AG09309 (cell line): ENCODE measurements at places on chromosomes 7 and 10.

DNA sequence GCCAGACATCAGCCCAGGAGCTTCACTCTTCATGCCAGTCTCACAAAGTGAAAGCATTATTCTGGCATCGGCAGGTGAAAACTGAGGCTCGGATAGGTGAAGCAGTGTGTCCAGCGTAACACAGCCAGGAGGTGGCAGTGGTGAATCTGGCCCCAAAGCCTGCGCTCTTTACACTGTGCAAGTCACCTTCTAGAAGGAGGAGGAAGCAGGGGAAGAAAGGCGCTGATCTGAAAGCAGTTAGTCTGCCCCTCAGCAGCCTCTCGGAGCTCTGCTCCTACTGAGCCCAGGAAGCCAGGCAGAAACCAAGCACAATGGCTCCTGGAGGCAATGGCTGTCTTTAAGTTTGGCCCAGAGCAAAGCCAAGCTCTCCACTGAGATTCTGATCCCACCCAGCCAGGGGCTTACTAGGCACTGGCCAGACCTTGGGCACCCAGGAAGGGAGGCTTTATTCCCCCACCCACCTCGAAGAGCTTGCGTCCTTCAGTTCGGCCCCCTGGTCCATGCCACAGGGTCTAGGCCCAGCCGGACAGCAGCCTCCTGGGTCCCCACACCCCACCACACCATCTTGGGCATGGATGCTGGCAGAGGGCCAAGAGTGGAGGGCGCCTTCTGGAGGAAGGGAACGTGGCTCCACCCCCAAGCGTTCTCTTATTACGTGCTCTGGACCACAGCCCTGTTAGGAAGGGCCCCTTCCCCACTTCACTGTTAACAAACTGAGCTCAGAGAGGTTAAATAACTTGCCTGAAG is 104.5 kb downstream of the GRID1 start:
- DNase-seq, result no peak

- peak; percentile 14 for DNase-seq
Measured at GRCh38 chr10:118568327-118568848, 27.1 kb downstream of the PRLHR start.

- DNase-seq, result no peak
Measured at GRCh38 chr7:124915242-124915641, 14.4 kb downstream of the POT1 start.

DNA sequence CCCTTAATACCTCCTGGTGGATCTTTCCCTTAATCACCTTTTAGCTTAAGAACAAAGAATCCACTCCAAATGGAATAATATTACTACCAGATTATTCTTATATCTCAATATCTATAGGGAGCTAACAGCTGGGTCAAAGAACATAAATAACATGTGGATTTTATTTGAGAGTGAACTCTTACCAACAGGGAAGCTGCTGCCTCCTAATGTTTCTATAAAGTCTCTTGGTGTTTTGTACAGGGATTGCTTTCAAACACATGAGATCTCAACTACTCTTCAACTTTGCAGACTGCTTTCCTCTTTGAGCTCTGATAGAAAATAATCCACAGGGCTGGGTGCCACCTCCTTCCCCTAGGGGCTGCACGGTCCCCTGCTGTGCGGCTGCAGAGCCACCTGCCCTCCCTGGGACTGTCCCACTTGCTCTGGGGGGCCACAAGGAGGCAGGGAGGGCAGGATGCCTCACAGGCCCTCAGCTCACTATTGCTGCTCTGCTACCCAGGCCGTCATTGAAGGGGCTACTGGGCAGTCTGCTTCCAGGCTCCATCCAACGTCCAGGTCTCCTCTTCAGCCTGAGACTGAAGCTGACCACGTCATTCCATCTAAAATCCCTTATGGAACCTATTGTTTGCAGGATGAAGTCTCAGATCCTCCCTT is 191.2 kb downstream of the CXCL12 start:
- DNase-seq, result no peak

DNA sequence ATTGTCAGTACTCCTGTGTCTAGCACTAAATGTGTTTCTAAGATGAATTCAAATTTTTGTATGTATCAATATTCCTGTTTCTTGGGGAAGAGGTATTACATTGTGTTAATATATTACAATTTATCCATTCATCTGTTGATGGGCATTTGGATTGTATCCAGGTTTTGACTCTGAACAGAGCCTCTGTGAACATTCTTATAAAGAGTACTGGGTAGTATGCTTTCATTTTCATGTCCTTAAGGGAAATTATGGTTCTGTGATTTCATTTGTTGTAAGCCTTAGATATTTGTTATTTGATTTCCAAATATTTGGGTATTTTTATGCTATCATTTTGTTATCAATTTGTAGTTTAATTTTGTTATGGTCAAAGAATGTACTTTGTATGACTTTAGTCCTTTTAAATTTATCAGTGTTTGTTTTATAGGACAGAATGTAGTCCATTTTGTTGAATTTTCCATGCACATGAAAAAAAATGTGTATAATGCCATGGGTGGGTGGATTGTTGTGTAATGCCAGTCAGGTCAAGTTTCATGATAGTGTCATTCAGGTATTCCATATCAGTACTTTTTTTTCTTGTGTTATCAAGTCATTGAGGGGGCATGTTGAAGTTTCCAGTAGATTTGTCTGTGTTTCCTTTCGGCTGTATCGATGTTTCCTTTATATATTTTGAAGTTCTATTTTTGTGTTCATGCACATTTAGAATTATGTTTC is 38.4 kb downstream of the STAM start:
- no peak for DNase-seq

DNA sequence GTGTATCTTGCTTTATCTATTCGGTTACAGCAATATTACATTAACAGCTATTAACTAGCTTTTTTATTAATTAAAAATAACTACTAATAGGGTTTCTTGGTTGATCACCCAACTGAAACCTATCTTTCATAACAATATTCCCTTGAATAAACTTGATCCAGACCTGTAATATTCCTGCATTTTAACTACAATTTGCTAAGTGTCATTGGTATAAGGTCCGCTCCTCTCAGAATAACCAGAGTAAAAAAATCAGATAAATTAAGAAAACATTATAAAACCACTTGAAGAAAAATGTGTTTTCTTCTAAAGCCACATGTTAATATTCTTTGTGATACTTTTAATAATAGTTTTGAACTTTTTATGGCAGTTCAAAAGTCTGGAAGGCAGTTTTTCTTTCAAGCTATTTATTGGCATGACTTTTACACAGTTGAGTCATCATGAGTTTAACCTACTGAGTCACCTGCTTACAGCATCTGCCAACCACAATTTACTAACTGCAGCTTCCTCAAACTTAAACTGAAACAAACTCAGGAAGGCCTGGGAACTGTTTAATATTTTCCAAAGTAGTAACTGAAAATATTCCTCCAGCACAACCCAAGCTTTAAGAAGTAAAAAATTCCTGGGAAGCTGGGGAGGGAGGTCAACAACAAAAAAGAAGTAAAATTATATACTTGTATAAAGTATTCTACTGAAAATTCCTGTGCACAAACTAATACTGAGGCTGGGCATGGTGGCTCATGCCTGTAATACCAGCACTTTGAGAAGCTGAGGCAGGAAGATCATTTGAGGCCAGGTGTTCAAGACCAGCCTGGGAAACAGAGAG is 103.2 kb downstream of the NRBF2 start:
- peak; percentile 82 for DNase-seq

DNA sequence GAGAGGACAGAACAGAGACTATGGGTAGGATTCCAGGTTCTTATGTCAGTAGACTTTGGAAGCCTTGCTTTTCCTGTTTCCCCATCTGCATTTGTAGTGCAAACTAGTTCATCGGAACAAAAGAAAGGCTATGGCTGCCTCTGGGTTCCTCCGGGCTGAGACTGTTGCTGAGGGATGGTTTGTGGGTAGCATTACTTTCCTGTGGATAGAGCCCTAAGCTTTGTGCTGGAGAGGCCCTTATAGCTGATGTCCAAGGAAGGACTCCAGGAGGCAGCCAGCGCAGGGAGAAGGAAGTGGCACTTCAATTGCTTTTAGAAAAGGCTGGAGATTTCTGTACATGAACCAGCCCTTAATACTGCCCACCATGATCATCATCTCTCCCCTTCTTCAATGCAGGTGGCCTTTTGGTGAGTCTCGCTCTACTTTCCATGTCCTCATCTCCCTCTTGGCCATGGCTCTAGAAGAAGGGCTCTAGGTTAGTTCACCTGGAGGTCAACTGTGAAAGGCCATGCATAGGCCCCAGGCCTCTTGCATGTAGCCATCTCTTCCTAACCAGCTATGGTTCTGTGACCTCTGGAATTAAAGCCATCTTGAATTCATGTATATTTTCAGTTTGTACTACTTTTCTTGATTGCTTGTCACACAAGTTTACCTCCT is 15.4 kb downstream of the MXI1 start:
- DNase-seq, result no peak

GRCh38 chr10:1177936-1178335 is 121.8 kb downstream of the WDR37 start:
- no peak for DNase-seq

DNA sequence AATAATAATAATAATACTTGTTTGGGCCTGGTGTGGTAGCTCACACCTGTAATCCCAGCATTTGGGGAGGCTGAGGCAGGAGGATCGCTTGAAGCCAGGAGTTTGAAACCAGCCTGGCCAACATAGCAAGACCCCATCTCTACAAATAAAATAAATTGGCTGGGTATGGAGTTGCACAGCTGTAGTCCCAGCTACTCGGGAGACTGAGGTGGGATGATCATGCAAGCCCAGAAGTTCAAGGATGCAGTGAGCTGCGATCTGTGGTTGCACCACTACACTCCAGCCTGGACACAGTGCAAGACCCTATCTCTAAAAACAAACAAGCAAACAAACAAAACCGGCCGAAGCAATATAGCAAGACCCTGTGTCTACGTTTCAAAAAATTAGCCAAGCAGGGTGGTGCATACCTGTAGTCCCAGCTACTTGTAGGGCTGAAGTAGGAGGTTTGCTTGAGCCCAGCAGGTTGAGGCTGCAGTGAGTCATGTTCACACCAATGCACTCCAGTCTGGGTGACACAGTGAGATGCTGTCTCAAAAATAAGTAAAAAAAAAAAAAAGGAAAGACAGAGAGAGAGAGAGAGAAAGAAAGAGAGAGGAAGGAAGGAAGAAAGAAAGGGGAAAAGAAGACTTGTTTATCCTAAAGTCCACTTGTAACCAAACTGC is 85.6 kb upstream of the KDM7A start:
- no peak for DNase-seq

DNA sequence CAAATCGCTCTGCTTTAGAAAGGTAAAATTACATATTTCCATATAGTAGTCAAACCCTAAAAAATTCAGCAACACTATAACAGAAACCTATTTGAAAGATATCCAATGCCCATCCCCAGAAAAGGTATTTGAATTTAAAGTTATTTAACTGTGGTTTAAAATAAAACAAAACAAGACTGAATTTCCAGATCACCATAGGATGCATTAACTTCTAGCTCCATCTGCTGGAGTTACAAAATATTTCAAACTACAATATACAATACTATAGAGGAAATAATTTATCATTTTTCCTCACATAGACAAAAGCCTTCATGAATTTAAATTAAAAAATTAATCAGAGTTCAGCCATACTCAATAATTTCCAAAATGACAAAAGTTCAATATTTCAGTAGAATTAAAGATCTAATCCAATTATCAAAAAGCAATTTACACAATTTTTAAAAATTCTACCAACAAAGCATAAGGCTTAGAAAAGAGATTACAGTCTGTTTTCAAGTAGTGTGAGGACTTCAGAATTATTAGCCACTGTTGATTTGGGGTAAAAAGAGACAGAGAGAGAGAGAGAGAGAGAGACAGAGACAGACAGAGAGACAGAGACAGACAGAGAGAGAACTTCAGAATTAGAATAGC is 75.9 kb downstream of the LMBR1 start:
- DNase-seq, result no peak

GRCh38 chr7:148436571-148436970 is 154.0 kb upstream of the C7orf33 start:
- DNase-seq, result no peak

DNA sequence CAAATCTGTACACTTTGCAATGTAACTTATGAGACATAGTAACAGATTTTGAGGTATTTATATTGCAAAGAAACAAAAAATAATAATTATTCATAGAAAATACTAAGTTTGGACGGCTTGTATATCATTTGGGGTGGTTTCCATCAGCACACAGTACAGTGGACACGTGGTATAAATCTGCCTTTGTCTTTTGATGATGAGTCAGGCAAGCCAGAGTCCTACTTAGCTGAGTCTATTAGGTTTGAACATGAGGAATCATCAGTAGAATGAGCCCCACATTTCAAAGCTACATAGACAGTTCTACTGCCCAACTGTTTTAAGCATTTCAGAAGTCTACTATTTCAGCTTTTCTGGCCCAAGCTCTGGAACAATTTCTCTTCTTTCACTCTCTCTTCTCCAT is 803.2 kb downstream of the PHTF2 start:
- DNase-seq, result peak; percentile 46

DNA sequence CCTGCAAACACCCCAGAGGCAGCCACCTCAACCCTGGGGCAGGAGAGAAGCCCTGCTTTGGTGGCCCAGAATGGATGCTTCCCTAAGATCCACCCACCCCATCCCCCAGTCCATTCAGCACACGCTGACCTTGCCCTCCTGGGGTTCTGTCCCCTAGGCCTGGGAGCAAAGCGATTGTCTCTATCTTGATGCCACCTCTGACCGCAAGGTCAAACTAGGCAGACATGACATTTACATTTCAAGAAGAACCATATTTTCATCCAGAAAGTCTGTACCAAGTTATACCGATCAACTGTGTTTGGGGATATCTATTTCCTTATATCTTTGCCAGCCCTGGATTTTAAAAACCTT is 23.0 kb downstream of the MAT1A start:
- no peak for DNase-seq

- no peak for DNase-seq
Measured at GRCh38 chr10:130579913-130580312, 443.7 kb downstream of the GLRX3 start.

DNA sequence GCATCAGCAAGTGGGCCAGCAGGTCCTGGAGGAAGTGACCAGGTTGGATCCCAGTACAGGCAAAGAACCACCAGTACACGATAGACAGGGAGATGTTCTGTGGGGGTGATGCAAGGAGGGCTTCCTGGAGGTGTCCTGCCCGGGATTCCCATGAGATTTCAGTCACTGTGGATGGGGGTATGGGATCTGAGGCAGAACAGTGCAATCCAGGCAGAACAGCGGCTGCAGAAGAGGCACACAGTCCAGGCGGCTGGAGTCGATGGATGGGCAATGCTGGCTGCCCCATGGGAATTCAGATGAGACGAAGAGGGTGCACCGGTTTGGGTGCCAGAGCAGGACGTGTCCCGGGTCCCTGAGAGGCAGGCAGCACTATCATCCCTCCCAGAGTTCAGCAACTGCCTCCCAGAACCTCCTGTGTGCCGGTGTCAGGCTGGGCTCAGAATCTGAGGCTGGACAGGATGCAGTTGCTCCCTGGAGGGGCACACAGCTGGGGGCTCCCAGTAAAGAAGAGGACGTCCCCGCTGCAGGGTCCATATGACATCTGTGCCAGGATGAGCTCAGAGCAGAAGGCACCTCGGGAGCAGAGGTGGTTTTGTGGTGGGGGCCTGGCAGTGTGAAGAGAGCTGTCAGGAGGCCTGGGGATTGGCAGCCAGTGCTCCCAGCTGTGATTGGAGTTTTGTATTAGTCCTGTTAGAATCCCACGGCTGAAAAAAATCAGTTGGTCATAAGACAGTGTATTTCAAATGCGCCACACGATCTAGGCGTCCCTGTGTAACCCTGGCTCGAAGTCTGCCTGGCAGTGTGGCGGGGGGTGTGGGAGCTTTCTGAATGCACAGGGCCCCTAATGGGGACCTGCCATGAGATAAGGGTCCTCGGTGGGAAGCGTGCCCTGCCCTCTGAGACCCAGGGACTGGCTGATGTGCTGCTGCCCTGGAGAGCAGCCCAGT is 3.2 kb downstream of the KNDC1 start:
- no peak for DNase-seq

GRCh38 chr10:71259815-71260501 is 47.6 kb downstream of the UNC5B start:
- DNase-seq, result no peak

- DNase-seq, result peak; percentile 80
Measured at GRCh38 chr7:137146552-137147337, 196.8 kb downstream of the PTN start.
